Erythroblast (primary cell): ENCODE measurements at places on chromosomes 16 and 17.

- no peak for DNase-seq
Measured at GRCh38 chr16:77289331-77289809, 90.2 kb downstream of the SYCE1L start.

DNA sequence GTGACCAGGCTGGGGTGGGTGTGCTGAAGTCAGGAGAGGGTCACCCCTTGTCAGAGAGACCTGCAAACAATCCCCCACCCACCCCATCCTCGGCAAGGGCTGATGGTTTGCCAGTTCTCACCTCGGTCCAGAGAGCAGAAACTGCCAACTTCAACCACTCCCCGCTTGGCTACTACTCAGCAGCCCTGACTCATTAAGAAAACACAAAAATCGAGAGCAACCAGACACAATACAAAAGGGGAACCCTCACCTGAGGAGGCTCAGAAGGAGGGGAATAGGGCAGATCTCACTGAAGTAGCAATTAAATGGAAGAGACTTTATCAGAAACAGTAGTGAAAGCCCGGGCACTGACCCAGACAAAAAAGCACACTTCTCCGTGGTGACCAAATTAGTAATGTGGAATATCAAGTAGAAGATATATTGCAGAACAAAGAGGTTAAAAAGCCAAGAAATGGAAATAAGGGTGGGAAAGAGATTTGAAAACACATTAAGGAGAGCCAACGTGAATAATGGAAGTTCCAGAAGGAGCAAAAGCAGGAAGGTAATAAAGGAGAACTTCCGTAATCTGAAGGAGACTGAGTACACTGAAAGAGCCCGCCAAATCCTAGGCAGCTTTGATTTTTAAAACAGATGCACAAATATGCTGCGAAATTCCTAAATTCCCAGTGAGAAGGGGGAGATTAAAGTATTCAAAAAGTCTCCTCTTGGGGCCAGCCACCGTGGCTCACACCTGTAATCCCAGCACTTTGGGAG, 23.6 kb downstream of the CENPV start:
- DNase-seq = no peak

DNA sequence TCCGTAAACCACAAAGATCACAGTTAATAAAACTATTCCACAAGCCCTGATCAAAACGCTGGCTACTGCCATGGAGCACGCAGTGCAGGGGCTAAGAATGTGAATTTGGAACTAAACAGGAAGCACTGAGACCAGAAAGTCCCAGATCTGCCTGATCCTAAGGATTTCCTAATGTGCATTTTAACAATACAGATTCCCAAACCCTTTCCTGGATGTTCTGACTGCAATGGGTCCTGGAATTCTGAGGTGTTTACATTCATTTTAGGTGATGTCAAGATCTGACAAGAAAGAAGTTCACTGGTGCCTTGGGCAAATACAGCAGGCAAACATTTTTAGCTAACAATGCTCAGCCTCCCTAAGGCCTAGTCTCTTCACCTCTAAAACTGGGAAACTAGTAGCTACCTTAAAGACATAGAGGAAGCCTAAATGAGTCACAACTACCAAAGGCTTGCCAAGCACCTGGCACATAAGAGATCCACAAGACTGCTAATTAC, 10.3 kb downstream of the NSMCE1 start:
- DNase-seq = no peak

DNA sequence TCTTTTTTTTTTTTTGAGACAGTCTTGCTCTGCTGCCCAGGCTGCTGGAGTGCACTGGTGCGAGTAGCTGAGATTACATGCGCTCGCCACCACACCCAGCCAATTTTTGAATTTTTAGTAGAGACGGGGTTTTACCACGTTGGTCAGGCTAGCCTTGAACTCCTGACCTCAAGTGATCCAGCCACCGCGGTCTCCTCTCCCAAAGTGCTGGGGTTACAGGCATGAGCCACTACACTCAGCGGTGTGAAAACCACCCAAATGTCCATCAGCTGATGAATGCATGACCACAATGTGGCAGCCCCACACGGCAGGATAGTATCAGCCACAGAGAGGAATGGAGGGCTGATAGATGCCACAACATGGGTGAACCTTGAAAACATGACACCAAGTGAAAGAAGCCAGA, 2.1 kb downstream of the P2RX5 start:
- DNase-seq = no peak

GRCh38 chr17:83062011-83062817, 17.2 kb upstream of the METRNL start:
- no peak for DNase-seq

DNA sequence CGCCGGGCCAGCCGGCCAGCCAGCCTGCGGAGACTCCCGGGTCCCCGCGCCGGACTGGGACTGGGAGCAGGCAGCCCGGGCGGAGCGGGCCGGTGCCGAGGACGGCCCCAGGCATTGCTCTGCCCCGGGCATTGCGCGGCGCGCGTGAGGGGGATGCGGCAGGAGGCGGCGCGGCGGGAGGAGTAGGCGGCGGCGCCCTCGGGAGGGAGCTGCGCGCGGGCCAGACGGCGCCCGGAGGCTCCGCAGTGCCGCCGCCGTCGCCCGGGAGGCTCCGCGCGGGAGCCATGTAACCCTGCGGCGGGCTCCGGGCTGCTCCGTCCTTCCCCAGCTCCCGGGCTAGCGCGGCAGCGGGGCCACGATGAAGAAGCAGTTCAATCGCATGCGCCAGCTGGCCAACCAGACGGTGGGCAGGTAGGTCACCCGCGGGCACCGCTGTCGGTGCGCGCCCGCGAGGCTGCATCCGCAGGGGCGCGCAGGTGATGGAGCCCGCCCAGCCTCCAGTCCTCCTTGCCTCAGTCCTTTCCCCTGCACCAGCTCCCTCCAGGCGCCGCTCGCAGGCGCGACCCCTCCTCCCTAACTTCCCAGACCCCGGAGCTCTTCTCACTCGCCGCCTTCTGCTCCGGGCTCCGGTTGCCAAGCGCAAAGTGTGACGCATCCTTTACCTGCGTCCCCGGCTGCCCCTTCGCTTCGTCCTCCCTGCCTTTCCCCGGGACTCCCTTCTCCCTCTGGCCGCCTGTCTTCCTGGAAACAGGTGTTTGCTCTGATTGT, at the start of gene ARHGAP44:
ARHGAP44 (plus strand) TSS at position 18 of the 768 bp plus-strand sequence; CDS start at position 359, 341 bp downstream.
- no peak for DNase-seq

- DNase-seq = no peak
Measured at GRCh38 chr17:5097101-5097834, 14.4 kb downstream of the ZNF232 start.

GRCh38 chr16:72302332-72302731, 130.4 kb upstream of the PMFBP1 start:
- DNase-seq = no peak

DNA sequence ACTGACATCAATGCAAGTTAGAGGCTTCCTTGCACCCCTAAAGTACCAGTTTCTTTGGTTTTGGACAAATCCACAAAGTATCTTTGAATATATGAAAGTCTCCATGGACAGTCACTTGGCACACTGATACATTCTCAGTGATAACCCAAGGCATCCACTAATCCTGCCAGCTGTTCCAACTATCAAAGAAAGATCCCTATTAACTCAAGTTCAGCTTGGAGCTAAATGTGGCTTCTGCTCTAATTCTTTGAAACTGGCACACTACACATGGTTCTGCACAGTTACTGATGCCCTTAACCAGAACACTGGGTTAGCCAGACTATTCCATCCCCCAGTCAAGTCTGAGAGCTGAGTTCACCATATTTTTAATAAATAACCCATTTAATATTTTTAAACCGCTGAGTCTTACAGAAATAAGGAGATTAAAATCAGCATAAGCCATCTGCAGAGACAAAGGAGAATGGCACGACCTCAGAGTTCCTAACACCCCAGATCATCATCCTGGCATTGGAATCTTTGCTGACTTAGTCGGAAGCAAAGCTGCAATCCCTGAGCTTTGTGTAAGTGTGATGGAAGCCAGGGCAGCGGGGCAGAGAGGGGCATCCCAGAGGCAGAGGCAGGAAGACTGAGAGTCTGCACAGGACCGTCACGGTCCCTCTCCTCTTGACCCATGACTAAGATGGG, 6.3 kb downstream of the CACNG1 start:
- no peak for DNase-seq

- peak; percentile 36 for DNase-seq
Measured at GRCh38 chr17:5416901-5417300, 2.6 kb downstream of the NUP88 start.

GRCh38 chr16:49458656-49459445, 85.2 kb downstream of the C16orf78 start:
- DNase-seq = no peak

DNA sequence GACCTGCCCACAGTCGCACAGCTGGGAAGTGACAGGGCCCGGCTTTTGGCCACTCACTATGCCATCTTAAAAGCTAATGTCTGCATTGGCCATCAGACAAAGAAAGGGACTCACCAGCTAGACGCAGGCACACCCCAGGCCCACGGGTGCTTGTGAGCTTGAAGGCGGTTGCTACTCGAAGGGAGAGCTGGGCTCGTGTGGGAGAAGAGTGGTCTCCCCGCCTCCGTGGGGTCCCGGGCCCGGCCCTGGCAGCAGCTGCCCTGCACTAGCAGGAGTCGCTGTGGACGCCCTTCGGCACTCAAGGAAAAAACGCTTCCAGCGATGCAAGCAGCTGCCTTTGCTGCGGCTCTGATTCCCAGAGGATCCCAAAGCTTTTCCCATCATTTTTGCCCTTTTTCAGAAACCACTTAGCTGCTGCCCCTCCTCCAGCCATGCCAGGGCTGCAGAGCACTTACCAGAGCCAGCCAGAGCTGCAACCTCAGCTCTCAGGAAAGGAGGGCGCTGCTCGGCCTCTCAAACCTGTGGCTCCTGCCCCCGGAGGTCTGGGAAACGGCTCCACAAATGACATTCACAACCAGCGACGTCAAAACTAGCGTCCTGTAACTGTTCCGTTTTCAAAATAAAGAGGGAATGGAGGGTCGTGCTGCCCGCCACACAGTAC, 12.3 kb downstream of the TRPV1 start:
- DNase-seq = no peak

DNA sequence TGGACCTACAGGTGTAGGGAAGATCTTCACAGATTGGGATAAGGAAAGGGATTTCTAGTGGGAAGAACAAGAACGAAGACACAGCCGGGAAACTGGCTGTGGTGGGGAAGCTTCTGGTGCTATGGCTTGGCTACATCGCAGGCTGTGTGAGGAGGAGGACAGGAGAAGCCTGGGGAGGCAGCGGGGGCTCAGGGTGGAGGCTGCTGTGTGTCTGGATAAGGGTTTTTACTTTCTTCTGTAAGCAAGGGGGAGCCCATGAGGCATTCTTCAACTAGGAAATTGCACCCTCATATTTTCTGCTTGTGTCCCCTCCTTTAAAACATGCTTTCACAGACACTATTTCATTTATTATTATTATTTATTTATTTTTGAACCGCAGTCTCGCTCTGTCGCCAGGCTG, 2.9 kb upstream of the RHBDF2 start:
- DNase-seq = peak; percentile 48

- DNase-seq = no peak
Measured at GRCh38 chr16:3612510-3613466, 1.4 kb upstream of the SLX4 start.

GRCh38 chr16:12327971-12328726, 351.6 kb downstream of the SNX29 start:
- DNase-seq = no peak
